ENCODE measurements at places on chromosomes 16 and 17.

GRCh38 chr16:11582157-11582814, 4.4 kb downstream of the LITAF start:
- DNase-seq: no peak

GRCh38 chr16:27929818-27930217, 133.7 kb downstream of the GSG1L start:
- DNase-seq: no peak

DNA sequence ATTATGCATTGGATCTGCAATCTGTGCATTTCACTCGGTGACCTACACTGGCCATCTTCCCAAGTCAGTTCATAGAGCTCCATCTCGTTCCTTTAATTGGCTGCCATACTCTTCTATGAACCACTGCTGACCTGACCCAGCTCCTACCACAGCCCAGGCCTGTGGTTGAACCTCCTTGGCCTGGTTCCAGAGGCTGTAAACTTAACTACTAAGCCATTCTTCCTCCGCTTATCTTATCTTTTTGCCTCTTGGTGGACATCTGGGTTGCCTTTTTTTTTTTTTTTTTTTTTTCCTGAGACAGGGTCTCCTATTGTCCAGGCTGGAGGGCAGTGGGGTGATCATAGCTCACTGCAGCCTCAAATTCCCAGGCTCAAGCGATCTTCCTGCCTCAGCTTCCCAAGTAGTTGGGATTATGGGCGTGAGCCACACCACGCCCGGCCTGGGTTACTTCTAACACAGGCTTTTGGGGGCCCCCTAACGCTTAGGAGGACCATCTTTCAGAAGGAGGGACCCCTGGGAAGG, 18.3 kb downstream of the COQ7 start:
- no peak for DNase-seq

DNA sequence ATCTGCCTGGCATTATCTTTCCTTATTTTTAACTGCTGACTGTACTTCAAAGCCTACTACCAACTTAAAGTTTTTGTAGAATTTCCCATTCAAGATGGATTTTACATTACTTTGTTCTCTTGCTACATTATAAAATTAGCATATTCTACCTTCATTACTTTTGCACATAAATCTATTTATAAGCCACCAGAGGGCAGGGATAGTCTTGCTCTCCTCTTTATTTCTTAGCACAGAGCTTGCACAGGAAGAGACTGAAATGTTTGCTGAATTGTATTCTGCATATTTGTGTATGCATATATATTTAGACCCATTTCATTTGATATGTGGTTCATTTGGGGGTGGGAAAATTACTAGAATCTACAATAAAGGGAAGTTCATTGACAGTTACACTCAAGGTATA, 108.0 kb downstream of the SKAP1 start:
- no peak for DNase-seq

- DNase-seq: no peak
Measured at GRCh38 chr17:34370997-34371395, 8.0 kb upstream of the CCL1 start.

- DNase-seq: peak; percentile 44
Measured at GRCh38 chr17:61018938-61019337, 341.3 kb downstream of the BCAS3 start.

- no peak for DNase-seq
Measured at GRCh38 chr16:59181821-59182420, 447.8 kb upstream of the GOT2 start.

DNA sequence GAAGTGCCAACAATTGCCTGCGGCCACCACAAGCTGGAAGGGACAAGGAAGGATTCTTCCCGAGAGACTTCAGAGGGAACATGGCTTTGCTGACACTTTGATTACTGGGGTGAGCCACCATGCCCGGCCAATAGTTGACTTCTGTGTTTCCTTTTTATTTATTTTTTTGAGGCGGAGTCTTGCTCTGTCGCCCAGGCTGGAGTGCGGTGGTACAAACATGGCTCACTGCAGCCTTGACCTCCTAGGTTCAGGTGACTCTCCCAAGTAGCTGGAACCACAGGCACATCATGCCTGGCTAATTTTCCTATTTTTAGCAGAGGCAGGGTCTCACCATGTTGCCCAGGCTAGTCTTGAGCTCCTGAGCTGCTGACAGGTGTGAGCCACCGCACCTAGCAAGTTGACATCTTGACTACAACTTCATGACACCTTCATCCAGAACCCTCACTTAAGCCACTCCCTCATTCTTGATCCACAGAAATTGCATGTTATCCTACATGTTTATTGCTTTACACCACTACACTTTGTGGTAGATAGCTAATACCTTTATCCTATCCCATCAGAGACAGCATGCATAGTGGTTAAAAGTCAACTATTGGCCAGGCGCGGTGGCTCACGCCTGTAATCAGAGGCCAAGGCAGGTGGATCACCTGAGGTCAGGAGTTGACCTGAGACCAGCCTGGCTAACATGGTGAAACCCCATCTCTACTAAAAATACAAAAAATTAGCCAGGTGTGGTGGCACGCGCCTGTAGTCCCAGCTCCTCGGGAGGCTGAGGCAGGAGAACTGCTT, 16.1 kb upstream of the GPRC5C start:
- DNase-seq: no peak

DNA sequence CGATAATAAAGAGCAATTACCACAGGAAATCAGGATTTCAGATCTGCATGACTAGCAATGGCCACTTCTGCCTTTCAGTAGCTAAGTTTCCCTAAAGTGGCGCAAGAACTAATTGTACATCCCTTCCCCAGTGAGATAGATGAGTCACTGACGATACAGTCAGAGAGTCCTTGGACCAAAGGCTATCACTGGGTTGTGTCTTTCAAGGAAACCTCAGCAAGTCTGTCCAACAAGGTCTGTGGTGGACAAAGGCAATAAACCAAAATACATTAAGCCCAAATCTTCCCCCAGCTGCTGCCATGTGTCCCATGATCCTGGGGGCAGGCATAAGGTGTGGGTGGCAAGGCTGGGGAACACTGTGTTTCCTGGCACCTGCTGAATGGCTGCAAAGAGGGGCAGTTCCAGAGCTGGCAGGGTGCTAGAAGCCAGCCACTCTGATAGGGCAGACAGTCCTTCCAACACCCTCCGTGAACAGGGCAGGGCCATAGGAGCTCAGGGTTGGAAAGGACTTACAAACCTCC, 20.5 kb upstream of the MTMR4 start:
- no peak for DNase-seq

- DNase-seq: peak; percentile 97
Measured at GRCh38 chr16:66880288-66881013, at the start of gene PDP2. Gene PDP2, plus strand, starts transcription at chr16:66880515. Its CDS starts 3,770 bp downstream, at chr16:66884285.

DNA sequence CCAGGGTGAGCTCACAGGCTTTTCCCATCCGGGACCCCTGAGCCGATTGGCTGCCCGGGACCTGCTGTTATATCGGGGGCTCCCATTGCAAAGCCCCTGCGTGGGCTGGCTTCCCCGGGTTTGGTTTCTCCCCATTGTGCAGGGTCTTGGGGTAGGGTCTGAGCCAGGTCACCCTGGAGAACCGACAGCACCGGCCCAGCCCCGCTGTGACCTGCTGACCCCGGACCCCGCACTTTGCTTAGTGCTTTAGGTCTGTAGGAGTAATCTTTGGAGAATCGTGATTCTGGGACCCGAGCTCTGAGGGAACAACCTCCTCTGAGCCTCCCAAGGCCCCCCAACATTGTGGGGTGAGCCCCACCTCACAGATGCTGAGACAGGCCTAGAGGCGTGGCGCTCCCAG, 62.9 kb downstream of the JPH3 start:
- DNase-seq: no peak

- no peak for DNase-seq
Measured at GRCh38 chr17:64572682-64573154, 65.9 kb downstream of the CEP95 start.

- DNase-seq: no peak
Measured at GRCh38 chr16:55039931-55040330, 109.3 kb downstream of the IRX5 start.

GRCh38 chr16:12113523-12114345, 137.2 kb downstream of the SNX29 start:
- no peak for DNase-seq

DNA sequence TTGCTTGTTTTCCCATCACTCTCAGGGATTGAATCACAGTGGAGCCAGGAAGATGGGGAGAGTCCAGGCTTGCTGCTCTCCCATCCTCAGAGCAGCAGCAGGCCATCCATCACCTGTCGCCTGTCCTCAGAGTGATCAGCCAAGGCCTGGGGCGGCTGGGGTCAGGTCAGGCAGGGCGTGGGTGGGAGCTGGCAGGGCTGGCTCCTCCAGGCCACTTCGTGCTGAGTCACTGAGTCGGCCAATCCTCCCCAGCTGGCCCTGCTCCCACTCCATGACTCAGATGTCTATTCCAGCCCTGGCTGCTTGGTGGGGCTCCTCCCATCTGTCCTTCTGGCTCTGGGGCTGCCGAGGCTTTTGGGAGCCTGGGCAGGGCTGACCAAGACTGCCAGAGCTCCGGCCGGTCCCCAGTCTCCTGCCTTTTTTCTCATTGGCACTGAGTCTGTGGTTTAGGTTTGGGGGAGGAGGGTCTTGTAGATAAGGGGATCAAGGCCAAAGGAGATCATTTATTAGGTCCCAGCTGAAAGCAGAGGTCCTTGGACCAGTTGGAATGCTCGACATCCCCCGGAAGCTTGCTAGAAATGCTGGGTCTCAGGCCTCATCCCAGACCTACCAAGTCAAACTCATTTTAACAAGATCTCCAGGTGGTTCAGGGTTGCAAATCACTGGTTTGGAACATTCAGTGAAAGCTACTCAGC, 72.7 kb downstream of the ABCC1 start:
- peak; percentile 54 for DNase-seq

- no peak for DNase-seq
Measured at GRCh38 chr17:76635039-76635438, 8.5 kb downstream of the ST6GALNAC1 start.

DNA sequence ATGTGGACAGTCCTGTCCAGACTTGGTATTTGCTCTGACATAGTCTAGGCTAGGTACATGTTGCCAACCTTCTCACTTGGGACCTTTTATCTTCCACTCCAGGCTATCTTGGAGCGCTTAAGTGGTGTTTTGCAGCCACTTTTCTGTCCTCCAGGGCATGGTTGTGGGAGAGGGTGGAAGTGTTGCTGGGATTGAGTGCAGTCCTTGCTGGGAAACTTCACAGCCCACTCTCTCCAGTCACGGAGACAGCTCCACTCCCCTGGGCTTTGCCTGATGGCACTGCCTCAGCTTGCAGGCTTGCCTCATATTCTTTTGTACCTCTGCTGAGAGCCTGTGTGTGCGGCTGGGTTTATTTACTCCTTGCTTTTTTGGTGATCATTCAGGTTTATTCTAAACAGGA, 17.4 kb downstream of the RPA1 start:
- no peak for DNase-seq

- no peak for DNase-seq
Measured at GRCh38 chr16:12239226-12239625, 262.7 kb downstream of the SNX29 start.

DNA sequence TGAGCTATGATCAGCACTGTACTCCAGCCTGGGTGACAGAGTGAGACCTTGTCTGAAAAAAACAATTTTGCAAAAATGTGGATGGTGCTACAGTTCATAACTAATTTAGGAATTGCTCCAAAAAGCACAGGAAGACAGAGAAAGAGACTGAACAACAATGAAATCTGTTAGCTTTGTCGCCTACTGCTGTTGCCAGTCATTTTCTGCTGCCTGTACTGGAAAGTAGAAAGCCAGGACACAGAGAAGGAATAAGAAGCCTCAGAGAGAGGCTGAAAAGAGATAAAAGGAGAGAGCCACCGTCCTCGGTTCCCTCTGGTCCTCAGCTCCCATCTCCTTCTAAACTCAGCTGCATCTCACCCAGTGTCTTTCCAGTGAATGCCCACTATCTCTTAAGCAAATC, 8.6 kb upstream of the TMC7 start:
- DNase-seq: no peak

DNA sequence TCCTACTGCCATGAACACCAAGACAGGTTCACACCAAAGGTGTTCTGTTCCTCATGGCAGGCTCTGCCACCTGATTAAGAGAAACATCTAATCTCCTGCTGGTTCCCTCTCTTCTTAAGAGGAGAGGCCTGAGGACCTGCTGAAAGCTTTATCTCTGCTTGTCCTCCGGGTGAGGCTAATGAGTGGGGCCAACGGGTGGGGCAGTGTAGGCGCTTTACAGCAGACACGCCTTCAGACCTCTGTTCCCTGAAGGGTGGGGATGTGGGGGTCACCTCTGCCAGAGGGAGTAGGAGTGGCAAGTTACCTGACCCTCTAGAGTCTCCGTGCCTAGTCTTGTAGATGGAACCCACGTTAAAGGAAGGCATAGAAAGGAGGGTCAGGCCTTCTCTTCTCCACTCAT, 4.2 kb upstream of the MRM1 start:
- no peak for DNase-seq

DNA sequence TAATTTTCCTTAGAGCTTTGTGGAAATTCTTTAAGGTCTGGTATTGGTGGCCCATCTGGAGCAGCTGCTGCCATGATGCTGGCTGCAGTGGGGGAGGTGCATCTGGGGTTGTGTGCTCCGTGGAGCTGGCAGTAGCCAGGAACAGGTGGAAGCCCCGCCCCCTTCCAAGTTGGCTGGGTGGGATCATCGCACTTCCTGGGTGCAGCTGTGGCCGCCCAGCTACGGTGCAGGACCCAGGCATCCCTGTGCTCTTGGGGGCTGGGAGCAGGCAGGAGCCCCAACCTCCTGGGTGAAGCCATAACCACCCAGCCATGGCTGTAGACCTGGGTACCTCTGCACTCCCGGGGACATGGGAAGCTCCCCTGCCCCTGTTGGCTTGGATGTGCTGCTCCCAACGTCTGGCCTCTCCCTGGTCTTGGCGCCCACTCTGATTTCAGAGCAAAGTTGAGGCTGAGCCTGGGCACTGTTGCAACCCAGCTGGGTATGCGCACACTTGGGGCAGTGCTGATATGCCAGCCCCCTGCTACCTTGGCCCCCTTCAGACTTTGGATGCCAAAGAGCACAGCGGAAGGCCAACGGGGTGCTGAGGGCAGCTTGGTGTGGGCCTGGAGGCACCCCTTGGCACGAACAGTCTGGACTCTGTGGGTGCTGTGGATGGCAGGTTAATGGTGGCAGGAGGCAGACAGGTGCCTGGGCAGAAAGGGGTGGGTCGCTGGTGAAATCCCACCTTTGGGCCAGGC, 145.2 kb downstream of the MYO1D start:
- no peak for DNase-seq

GRCh38 chr17:75891605-75892555, 4.9 kb downstream of the TRIM65 start:
- no peak for DNase-seq

DNA sequence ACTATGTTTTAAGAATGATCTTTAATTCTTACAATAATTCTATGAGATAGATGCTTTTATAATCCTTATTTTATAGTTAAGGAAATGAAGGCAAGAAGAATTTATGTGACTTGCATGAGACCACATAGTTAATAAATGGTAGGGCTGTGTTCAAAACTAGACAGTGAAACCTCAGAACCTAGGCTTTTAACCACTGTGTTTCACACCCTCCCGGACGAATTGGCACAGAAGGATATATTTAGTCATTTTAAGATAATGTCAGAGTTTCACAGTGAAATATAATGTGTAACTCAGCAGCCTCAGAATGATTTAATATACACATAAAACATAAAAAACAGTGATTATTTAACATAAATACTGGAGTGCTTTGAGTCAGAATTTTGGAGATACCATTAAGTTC, 57.0 kb downstream of the NSRP1 start:
- DNase-seq: no peak

Data from neural progenitor cell (in vitro differentiated cells).